ENCODE measurements at places on chromosomes 4 and X.

DNA sequence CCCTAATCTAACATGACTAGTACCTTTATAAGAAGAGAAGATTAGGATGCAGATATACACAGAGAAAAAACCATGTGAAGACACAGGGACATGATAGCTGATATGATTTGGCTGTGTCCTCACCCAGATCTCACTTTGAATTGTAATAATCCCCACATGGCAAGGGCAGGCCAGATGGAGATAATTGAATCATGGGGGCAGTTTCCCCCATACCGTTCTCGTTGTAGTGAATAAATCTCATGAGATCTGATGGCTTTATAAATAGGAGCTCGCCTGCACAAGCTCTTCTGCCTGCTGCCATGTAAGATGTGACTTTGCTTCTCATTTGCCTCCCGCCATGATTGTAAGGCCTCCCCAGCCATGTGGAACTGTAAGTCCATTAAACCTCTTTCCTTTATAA lies 364.3 kb downstream of the FBXW7 start:
- DNase-seq, result no peak

DNA sequence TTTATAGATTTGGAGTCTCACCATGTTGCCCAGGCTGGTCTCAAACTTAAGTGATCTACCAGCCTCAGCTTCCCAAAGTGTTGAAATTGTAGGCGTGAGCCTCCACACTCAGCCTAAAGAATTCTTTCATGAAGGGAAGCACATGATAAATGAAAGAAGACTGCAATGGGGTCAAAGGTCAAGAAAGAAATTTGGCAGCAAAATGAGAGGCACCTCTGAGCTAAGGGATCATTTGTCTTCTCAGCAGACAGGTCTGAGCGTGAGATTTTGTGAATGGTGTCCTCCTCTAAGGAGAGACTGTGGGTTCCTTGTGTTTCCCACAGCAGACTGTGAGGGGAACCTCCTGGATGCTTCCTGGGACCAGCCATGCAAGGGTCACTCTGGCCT lies 57.5 kb upstream of the EGFL6 start:
- no peak for DNase-seq

DNA sequence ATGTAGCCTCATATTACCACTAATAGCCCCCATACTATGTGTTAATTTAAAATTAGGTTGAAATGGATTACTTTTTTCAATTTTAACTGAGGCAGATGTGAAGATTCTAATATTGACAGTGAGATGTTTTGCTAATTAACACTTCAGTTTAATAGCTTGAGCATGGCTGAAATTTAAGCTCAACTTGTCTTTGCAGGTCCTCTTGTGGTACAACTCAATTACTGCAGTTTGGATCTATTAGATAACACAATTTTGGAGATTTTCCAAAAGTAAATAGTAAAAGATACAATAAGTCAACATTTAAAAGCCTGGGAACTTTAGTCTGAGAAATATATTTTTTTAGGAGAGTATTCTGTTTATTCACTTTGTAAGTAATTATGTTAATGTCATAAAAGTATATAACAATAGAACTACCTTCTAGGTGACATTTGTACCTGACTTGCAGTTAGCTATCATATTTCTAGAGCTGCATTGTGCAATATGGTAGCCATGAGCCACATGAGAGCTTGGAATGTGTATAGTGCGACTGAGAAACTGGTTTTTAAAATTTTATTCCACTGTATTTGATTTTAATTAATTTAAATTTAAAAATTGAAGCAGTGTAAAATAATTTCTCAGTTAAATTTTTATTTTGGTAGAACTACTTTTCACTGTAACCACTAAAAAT lies 73.1 kb upstream of the FMR1 start:
- DNase-seq, result no peak

DNA sequence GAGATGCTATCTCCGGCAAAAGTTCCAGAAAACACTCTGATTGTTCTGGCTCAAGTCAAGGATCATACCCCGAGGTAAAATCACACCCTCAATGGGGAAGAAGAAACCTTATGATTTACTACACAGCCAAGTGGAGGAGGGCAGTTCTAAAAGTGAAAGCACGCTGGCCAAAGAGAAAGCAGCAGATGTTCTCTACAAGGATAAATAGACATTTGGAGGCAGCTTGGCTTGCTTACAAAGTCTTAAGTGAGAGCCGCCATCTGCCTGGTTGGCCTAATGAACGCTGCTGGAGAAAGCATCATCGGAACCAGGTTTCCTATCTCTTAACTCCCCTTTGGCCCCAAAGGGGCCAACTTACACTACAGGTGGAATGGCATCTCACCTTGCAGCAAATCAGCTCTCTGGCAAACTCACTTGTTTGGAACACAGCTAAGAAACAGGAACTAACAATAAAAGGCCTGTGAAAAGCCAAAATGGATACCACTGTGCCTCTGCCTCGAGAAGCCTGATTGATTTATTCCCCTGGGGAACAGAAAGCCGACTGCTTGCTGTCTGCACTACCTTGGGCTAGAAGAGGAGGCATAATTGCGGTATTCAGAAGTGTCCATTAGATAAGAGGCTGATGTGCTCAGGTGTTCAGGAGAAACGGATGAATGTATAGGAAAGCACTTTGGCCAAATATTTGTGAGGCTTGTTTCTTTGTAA lies 22.8 kb downstream of the FRAS1 start:
- DNase-seq, result no peak

DNA sequence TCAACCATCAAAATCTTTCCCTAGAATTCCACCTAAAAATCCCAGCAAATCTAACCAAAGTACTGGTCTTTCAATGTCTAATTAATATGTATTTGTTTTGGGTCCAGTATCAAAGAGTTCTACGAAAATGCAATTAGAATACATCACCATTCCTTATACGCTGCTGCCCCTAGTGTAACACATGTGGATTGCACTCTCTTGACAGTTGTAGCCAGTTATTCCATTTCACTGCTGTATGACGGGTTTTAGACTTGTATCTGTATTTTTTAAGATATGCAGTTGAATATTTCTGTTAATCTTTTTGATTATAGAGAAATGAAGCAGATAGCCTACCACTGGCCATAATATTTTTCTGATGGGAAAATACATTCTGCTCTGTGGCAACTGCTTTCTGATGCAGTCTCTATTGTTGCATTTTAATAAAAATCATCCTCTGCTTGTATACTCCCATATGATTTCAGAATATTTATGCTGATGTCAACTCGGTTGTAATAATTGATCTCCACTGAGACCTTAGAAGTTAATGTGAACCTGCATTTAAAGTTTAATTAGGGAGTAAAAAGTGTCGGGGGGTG lies 17.1 kb upstream of the PAGE2B start:
- DNase-seq, result no peak

DNA sequence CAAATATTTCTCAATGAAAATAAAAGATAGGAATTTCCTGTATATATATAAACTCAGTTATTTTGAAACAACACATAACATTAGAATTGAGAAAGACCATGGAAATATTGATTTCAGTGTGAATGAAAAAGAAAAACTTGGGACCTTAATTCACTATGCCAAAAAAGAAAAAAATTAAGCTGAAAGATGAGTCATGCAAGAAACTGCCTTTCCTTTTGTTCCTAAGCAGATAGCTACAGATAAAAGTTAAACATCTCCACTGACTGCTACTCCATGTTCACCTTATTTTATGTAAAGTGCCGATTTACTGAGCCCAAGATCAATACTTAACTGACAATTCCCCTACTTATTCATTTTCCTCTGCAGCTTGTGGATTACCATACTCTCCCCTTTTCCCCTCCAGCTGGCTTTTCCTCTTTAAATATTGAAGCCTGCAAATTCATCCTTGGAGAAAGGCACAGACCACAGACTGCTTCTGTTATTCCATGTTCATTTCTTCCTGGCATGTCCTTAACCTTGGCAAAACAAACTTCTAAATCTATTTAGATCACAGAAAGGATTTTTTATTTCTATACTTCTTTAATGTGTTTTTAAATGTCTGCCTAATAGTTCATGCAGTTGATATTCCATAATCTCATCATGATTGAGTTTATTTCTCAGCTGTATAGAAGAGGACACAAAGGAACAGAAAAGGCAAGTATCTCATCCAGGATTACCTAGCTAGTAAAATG lies 40.5 kb upstream of the YTHDC1 start:
- DNase-seq, result no peak

DNA sequence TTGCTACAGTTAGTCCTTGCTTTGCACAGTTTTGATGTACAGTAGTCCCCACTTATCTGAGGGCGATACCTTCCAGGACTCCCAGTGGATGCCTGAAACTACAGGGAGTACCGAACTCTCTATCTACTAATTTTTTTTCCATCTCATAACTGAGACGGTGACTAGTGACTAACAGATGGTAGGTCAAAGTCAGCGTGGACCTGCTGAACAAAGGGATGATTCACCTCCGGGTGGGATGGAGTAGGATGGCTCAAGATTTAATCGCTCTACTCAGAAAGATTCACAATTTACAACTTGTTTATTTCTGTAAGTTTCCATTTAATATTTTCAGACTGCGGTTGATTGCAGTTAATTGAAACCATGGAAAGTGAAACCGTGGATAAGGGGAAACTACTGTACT lies 655.8 kb downstream of the ZNF674 start:
- no peak for DNase-seq

DNA sequence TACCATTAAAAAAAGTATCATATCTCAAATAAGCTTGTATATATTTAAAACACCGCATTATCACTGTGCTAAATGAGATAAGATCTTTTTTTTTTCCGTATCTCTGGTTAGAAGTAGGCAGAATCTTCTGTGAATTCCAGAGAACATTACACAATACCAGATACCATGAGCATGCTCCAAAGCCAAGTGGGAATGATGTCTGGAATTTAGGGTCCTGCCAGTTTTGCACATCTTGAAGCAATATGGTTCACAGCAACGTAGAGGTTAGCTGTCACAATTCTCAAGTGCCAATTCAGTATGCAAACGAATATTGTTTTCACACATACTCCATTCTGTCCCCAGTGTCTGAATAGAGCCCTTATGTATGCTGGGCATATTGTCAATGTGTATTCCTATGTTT lies 127.5 kb upstream of the NEIL3 start:
- no peak for DNase-seq

DNA sequence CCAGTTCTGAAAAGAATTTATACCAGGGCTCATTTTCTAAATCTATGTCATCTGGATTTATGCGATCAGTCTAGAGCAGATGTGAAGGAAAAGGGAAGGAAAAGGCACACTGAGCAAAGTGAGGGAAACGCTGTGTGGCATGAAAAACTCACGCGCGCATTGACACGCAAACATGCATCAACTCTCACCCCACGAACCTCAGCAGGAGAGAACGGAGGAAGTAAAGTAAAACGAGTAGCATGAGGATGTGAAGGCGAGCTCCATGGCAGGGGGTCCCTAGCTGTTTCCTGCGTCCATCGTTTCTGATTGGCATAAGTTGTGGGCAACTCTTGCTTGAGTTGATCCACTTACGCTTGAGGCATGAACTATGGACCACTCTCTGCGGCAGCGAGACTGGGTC lies 102.8 kb upstream of the PDLIM3 start:
- DNase-seq, result no peak

- no peak for DNase-seq
Observed at GRCh38 chr4:20629186-20630106, 70.8 kb upstream of the PACRGL start.

GRCh38 chrX:12240491-12240890 lies 102.2 kb downstream of the FRMPD4 start:
- DNase-seq, result no peak

GRCh38 chr4:65450899-65451298 lies 219.4 kb downstream of the EPHA5 start:
- no peak for DNase-seq

DNA sequence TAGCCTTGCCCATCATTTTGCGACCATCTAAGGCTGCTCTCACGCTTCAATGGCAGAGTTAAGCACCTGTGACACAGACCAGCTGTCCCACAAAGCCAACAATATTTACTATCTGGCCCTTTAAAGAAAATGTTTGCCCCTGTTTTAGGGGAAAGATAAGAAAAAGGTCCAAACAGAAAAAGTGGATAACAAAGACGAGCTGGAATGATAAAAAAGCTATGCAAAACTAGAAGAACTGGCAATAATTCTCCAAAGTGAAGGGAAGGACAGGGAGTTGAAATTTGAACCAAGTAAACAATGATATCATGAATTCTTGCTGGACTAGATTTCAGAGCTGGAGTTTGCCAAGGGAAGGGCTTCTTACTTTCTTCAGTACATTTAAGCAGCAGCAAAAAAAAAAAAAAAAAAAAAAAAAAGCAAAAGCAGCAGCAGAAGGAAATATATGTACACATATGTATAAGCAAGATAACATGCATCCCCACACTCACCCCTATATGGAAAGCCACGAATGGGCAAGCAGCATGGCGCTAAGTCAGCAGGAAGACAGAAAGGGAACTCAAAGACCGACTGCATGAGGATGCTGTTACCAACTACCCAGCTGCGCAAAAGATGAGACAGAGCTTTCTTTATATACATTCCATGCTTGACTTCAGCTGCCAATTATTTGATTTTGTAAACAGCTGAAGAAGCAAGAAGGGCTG lies 12.5 kb downstream of the TRAPPC2 start:
- DNase-seq, result no peak

GRCh38 chrX:43953218-43953617 lies 20.0 kb downstream of the NDP start:
- no peak for DNase-seq

GRCh38 chr4:2080429-2081300 lies 21.5 kb downstream of the NAT8L start:
- DNase-seq, result no peak

GRCh38 chrX:42054256-42054655 lies 130.9 kb upstream of the CASK start:
- no peak for DNase-seq

DNA sequence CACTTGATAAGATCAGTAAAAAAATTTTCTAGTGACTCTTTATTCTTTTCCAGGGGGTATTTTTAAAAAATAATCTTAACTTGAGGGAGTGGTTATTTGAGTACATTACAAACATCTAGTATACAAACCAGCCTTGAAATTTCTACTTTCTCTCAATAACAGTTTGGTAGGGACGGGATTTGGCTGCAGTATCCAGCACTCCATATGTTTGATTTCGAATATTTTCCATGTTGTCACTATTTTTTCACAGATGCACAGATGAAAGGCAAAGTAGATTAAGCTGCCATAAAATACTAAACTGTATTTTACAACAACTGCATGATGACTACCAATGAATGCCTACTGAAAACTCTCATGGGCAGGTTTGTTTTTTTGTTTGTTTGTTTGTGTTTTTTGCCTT lies 225.0 kb downstream of the COX7B2 start:
- no peak for DNase-seq

DNA sequence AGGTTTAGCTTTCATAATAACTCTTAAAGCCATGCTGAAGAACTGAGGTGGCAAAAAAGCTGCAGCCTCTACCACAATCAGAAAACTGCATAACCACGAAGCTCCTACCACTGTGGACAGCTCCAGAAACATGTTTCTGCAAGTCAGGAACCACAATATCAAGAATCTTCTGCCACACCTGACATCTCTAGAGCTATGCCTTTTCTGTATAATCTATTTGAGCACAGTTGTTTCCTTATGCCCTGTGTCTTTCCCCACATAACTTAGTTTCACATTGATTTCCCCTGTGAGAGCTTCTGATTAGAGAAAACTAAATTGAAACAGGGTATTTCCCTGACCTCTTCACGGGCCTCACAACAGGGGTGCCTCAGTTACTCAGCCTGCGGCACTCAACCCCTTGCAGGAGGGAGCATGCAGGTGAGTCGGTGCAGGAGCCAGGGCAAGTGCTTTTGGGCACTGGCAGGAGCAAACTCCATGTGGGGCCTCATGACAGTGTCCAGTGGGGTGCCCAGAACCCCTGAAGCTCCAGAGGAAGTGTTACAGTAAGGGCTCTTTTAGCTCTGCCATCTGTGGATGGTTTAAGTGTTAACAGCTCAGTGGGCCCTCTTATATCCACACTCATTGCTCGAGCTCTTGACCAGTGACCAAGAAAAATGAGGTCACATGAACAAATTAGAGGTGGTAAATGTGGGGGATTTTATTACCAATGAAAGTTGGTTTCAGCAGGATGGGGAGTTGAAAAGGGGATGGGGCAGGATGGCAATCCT lies 132.8 kb upstream of the BMP3 start:
- no peak for DNase-seq

Measured in HS-27A (cell line).